ENCODE measurements at places on chromosomes 5 and 9.

DNA sequence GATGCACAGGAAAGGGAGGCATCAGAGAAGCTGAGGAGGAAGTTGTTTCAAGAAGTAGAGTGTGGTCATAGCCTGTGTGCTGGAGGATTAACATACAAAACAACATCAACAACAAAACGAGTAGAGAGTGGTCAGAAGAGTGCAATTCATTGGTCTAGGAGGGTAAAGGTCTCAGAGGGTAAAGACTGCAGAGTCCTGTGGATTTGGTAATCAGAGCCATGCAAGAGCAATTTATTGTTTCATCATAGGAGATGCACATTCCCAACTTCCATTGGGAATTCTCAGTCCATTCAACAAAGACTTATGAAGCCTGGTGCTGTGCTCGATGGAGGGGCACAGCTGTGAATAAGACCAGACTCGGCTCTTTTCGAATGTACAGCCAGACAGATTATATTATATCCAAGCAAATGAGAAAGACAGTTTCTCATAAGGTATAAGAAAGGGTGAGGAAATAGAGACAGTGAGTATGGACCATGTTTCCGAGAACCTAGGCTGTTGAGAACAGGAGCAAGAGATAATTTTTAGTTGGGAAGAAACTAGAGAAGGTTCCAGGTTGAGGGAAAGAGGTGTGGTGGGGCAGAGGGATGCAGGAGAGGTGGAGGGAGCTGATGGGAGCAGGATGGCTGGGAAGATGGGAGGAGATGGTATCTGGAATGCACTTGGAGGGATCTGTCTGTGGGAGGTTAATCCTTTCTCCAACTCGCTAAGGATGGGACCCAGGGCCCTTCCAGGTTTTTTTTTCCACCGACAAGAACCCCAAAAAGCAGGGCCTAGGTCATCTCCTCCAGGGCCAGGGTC lies 7.9 kb upstream of the MYORG start:
- DNase-seq: no peak

GRCh38 chr5:57456531-57457135 lies 26.0 kb downstream of the ACTBL2 start:
- DNase-seq: no peak

- no peak for DNase-seq
Observed at GRCh38 chr9:98554752-98555151, 154.0 kb downstream of the GABBR2 start.

GRCh38 chr5:42878041-42878440 lies 66.3 kb upstream of the SELENOP start:
- DNase-seq: no peak

- no peak for DNase-seq
Observed at GRCh38 chr5:37768371-37768770, 71.5 kb downstream of the GDNF start.

- no peak for DNase-seq
Observed at GRCh38 chr9:78575771-78576170, 278.8 kb downstream of the PSAT1 start.

DNA sequence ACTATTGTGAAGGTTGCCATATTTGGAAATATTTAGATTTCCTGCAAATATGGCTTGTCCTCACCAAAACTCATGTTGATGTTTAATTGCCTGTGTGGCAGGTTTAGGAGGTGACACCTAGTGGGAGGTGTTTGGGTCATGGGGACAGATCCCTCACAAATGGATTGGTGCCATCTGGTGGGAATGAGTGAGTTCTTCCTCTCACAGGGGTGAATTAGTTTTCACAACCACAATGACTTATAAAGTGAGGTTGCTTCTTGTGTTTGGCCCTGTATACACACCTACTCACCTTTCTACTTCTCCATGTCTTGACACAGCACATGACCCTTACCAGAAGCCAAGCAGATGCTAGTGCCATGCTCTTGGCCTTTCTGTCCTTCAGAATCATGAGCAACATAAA lies 41.1 kb downstream of the ISOC1 start:
- no peak for DNase-seq

- DNase-seq: no peak
Observed at GRCh38 chr5:2256691-2257280, 374.1 kb upstream of the IRX4 start.

DNA sequence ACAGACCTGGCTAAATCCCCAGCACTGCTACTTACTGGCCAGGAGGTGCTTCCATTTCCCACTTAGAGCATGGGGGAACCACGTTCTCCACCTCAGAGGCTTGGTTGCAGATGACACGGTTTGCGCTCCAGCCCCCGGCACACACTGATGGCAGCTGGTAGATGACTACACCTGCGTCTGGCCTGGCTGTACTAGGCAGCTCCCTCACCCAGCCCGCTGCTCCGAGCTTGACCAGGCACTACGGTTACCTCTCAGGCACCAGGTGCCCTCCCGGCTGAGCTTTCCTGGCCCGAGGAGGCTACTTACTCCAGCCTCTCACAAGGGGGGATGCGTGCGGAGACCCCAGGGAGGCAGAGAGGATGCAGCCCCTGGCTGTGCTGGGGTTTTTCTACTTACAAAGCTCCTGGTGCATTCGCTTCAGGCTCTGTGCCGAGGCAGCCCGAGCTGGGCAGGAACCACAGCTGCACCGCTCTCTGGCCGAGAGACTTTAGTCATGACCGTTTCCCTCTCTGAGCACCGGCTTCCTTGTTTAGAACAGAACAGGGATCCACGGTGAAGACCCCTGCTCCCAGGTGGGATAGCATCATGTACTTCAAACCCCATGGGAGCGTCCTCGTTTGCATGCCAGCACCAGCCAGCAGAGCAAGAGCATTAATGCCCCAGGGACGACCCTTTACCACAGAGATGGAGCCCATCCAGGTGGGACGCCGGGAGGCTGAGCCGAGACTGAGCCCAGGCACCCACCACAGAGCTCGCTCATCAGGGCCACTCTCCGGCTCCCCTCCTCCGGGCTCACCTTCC lies 7.6 kb upstream of the GBGT1 start:
- DNase-seq: no peak

DNA sequence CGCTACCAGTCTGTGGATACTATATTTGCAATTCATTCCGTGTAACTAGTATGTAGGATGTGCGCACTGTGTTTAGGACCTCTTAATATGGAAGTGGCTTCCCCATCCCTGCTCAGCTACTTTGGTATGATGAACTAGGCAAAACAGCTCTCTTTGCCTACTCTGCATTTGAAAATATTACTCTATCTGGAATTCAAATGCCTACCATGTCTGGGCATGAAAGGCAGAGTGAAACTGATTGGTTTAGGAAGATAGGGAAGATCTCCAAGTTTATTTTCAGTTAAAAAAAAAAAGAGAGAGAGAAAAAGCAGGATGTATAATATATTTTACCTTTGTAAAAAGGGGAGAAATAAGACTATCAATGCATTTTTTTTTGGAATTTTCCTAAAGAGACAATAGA lies 74.1 kb upstream of the ELL2 start:
- no peak for DNase-seq

DNA sequence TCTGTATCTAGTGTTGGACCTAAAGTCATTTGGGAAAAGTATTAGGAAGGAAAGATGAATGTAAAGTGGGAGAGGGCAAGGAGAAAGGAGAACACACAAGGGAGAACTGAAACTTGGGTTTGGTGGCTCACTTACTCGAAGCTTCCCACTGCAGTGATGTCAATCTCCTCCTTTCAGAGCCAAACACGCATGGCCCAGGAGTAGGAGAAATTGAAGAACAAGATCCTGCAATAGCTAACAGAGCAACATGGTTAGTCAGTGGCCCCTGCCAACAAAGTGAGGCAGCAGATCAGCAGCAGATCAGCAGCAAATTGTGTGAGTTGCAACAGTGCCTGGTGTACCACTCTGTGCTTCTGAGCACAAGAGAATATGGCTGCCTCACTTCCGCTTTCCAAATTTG lies 366.4 kb downstream of the PSAT1 start:
- DNase-seq: no peak

- DNase-seq: no peak
Observed at GRCh38 chr9:78808048-78808447, 511.1 kb downstream of the PSAT1 start.

DNA sequence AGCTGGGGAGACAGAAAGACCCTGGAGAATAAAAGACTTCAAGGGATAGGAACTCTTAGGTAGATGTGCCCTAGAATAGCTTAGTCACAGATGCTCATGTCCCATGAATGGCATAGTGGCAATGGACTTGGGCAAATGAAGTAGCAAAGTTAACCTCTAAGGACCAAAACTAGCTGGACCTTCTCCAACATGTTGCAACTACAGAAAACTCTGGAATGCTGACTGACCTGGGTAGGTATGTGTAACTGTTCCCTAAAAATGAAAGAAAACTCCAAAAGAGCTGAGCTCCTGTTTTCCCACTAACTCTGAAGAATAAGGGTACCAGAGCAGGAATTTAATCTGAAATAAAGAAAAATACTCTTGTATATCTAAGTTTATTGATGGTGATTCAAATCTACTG lies 12.5 kb upstream of the LPAR1 start:
- DNase-seq: no peak

DNA sequence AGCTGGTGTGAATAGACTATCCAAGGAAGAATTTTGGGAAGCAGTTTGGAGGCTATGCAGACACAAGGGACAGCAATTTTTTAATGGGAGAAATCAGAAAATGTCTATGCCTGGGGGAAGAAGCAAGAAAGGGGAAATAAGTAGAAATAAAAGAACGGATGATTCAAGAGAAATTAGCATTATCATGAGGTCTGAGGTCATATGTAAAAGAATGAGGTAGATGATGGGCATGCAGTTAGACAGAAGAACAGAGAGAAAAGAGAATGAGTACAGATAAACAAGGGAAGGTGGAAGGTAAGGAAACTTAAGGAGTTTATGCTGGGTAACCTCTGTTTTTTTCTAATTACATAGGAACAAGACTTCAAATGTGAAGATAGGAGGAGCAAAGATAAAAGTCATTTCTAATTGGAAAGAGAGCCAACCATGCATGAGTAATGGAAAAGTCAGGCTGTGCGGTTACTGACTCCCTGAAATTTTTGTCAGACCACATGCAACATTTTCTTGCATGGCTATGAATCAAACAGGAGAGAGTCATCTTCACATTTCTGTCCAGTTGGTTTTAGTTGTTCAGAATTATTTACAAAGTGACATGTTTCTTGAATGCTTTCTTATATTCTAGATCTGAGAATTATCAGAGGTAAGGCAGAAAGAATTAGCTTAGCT lies 101.0 kb upstream of the PIK3R1 start:
- no peak for DNase-seq

DNA sequence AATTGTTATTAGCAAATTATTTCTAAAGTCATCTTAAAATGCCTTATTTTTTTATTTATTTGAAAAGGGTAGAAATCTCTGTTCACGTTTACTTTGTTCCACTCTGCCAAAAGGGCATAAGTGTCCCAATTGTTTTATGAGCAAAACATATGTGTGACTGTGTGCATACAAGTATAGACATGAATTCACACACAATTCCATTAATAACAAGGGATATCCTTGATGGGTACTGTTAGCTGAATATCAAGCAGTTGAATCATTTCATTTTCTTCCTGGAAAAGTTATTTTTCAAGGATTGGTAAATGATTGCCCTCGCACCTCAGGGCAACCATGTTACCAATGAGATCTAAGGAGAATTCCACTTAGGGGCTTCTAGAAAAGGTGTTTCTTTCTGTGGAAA lies 92.1 kb upstream of the TAF11L2 start:
- no peak for DNase-seq

GRCh38 chr5:136190904-136191303 lies 2.1 kb downstream of the SMIM32 start:
- no peak for DNase-seq

DNA sequence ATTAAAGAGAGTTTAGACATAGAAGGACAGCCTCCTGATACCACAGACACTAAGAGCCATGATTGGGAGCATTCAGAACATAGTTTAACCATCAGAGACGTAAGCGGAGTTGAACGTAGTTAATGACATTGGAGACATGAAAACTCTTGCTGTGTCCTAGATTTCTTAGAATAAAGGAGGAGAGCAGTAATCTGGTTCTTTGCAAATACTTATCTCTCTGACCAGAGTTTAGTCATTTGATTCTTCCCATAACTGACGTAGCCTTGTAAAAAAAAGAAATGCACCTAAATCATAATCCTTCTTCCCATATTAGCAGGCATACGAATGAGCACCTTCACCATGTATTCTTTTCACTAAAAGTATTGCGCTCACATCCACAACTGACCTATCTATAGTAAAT lies 433.3 kb upstream of the SMC2 start:
- no peak for DNase-seq

DNA sequence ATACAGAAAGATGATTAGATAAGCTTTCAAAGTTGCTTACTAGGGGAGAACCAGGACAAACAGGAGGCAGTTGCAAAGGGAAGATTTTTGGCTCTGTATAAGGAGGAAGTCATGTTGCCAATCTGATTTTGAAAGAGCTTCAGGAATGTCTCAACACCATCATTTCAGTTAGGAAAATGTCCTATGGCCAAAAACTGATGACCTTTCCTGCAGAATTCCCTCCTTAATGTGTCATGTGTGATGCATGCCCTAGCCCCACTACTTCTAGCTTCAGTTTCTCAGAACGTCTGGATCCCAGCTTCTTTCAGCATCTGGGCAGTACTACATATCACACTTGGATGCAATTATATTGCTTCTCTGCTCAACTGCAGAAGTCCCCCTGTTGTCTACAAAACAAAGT lies 211.5 kb upstream of the NREP start:
- no peak for DNase-seq

All from smooth muscle cell of the brain vasculature (primary cell).